ENCODE measurements at places on chromosomes 16 and 17.

- DNase-seq = no peak
Measured at GRCh38 chr16:12152740-12153139, 176.2 kb downstream of the SNX29 start.

- DNase-seq = no peak
Measured at GRCh38 chr17:2901582-2901981, 105.3 kb downstream of the RAP1GAP2 start.

DNA sequence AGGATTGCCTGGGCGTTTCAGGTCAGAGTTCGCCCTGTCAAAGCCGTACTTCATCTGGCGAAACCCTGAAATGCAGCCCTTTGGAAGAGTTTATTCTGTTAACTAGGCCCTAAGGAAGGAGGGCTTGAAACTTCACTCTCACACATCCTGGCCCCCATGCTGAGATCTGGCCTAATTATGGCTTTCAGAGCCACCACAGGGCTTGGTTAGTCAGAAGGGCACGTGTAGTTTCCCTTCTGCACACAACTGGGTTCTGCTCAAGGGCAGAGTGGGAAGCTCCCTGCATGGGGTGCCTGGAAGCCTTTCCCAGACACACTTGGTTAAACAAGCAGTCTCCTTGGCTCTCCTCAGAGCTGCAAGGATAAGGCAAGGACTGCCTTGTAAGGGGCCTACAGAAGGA is 397.3 kb downstream of the SHISA9 start:
- peak; percentile 1 for DNase-seq

GRCh38 chr16:73016488-73016830 is 31.5 kb downstream of the ZFHX3 start:
- no peak for DNase-seq

DNA sequence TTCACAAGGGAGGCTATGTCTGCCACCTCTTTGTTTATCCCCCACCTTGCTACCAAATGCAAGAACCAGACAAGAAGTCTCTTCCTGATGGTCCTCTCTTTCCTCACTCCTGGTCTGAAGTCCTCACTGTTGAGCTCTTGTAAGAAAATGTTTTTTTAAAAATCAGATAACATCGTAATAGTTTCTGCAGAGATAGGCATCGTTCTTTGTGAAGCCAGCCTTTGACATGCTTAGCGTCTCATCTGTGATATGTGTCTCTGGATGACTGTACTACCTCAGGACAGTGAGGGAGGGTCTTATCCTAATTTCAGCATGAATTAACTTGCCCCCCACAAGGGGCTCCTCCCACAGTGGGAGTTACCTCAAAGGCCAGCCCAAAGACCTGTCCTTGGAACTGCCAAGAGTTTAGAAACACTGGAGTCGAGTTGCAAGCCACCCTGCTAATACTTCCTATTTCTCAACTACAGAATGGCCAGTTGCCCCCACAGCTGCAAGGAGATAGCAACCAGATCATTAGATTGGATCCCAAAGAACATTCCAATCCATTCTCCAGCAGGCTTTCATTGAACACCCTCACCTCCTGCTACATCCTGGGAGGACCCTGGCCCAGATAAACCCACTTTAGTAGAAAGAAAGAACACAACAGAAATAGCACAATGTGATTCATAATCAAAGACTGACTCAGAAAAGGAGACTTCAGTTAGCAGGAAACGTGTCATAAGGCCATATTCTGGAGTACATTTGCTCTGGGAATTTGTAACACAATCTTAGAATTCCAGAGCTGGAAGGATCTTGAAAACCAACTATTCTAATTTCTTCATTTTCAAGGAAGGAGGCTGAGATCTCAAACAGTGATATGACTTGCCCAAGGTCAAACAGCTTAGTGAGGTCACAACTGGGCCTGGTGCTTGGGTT is 151.0 kb downstream of the IRX3 start:
- DNase-seq = no peak

- DNase-seq = no peak
Measured at GRCh38 chr17:63480826-63481487, 4.1 kb downstream of the ACE start.

DNA sequence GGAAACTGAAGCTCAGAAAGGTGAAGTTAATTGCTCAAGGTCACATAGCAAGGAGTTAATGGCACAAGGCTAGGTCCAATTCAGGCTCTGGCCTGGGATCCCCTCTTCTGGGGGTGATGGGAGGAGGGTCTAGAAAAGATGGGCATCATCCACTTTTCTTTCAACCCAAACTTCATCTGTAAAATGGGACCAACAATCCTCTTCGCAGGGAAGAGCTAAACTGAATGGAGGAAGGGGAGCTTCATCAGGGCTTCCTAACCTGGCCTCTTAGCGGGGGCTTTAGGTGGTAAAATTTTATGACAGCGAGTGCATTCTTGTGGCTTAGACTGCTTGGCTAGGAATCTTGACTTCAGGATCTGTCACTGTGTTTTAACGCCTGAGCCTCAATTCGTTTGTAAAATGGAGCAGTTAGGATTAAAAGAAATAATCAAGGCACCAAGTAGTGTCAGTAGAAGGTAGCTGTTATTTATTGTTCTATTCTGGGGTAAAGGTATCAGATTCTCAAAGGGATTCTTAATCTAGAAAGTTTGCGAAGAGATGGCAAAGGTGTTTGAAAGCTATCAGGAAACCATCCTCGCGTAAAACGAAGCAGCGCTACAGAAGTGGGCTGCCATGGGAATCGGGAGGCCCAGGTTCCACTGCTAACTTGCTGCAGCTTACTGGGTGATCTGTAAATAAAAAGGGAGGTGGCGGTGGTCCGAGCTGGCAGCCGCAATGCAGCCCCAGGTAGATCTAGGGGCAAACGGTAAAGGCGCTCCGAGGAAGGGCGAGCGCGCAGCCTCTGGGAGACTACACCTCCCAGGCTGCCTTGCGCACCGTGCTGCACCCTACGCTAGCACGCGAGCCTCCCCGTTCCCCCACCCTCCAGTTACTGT is 1.5 kb upstream of the SRCAP start:
- peak; percentile 98 for DNase-seq

DNA sequence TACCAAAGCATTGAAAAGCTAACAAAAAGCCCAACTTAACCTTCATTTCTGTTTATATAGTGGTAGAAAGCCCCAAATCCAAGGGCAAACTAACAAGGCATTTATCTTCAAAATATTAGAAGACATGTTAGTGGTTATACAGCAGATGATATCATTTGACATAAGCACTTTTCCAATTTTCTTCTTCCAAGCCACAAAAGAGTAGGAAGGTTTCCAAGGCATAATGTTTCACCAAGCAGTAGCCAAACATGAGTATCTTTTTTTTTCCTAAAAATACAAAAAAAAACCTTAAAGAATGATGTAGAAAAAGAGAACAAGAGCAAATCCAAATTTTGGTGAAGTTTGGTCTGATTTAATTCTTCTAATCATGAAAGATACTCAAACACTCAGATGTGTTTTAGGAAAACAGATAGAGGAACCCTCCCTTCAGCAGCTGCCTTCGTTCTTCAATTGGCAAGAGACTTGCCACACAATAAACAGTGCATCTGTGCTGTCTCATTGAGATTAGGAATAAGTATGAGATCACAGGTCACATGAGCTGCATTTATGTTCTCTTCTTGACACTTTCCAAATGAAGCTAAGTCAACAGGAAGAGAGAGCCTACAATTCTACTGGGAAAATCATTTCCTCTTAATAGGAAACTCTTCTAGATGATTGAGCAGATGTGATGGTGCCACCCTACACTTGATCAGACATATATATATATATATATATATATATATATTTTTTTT is 106.7 kb downstream of the TTC19 start:
- DNase-seq = no peak

- DNase-seq = no peak
Measured at GRCh38 chr16:62280506-62280905, 244.3 kb upstream of the CDH8 start.

- peak; percentile 89 for DNase-seq
Measured at GRCh38 chr16:56600398-56600999, 7.9 kb upstream of the MT2A start.

DNA sequence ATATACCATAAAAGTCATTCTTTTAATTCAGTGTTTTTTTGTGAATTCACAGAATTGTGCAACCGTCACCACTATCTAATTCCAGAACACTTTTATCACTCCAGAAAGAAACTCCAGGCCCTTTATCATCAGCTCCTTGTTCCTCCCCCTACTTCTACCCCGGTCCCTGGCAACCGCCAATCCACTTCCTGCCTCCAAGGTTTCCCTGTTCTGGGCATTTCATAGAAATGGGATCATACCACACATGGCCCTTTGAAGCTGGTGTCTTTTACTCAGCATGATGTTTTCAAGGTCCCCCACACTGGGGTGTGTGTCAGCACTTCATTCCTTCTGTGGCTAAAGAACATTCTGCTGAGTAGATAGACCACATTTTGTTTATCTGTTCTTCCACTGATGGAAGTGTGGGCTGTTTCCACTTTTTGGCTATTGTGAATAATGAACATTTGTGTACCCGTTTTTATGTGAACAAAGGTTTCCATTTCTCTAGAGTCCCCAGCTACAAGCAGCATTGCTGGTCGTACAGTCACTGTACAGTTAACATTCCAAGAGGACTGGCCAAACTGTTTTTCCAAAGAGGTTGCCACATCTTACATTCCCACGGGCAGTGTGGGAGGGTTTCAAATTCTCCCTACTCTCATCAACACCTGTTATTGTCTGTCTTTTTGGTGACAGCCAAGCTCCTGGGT is 75.8 kb upstream of the ZNF469 start:
- no peak for DNase-seq

- DNase-seq = no peak
Measured at GRCh38 chr16:81544700-81545271, 100.2 kb downstream of the CMIP start.

DNA sequence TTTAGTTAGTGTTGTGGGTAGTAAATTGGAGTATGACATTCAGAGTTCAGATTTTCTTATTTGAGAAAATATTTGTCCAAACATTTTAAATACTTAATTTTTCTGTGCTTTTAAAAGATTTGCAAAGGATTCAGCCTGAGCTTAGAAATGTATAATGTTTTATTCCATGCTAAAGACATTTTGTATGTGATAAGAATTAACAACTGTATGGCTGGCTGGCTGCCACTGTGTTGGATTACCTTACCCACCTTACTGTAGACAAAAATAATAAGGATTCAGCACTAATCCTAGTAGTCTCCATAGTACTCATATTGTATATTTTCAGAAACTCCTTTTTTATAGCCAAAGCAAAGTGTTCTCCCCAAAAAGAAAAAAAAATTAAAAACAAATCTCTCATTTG is 74.8 kb downstream of the TANC2 start:
- DNase-seq = no peak

- DNase-seq = no peak
Measured at GRCh38 chr16:2810651-2811050, 6.4 kb upstream of the PRSS21 start.

DNA sequence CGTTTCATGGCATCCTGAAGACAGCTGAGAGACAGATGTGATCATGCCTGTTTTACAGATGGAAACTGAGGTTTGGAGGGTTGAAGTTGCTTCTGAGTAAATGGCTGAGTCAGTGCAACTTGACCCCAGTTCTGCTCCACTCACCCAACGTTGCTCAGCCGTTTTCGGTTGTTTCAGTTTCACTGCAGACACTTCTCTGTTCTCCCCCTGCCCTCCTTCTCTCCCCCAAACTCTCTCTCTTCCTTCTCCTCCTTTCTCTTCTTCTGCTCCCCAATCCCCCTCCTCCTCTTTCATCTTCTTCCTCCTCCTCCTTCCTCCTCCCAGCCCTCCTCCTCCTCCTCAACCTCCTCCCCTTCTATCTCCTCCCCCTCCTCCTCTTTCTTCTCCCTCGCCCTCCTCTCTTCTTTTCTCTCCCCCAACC is 9.4 kb upstream of the CEP20 start:
- no peak for DNase-seq

- no peak for DNase-seq
Measured at GRCh38 chr16:88968589-88969280, 8.3 kb downstream of the CBFA2T3 start.

- no peak for DNase-seq
Measured at GRCh38 chr17:21171309-21171922, 42.5 kb downstream of the TMEM11 start.

- DNase-seq = no peak
Measured at GRCh38 chr17:65978871-65979270, 213.1 kb downstream of the CEP112 start.

GRCh38 chr17:50476545-50477315 is 1.9 kb upstream of the RSAD1 start:
- peak; percentile 78 for DNase-seq

- DNase-seq = no peak
Measured at GRCh38 chr17:37194208-37194607, 181.6 kb upstream of the C17orf78 start.

DNA sequence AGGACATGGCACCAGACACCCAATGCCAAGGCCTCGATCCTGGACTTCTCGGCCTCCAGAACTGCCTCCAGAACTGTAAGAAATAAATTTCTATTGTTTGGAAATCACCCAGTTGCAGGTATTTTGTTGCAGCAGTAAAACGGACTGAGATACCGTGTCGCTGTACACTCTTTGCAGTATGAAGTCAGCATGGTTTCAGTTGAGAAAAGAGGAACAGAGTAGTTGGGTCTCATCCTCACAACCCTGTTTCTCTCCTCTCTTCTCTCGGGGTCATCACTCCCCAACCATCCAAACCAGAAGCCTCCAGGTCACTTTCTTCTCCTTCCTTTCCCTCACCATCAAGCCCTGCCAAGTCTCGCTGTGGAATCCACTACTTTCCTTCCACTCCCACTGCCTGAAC is 77.8 kb downstream of the ADCY9 start:
- no peak for DNase-seq

DNA sequence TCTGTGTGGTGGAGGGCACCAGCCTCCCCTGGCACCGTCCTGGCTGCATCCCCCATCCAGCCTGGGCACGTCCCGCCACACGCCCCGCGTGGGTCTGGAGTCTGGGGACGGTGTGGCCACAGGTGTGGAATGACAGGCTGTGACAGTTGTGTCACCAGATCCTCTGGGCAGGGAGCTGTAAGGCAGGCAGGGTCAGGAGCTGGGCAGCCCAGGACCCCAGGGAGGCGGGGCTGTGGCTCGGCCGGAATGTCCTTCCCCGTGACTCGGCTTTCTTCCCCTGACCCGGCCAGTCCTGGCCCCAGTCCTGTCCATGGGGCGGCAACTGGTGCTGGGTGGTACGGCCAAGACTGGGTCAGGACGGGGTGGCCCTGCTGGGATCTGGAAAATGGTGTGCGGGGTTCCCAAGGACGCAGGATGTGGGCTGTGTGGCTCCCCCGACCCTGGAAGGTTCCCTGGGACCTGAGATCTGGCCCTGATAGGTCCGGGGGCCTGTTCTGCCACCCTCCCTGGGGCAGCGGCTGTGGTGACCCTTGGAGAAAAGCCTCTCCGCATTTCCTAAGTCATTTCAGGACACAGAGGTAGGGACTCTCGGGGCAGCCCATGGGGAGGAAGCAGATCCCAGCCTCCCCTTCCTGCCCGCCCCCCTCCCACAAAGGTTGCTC is 3.3 kb upstream of the SLC16A3 start:
- no peak for DNase-seq

GRCh38 chr16:13896543-13897182 is 23.3 kb upstream of the ERCC4 start:
- DNase-seq = no peak

GRCh38 chr16:69768666-69769065 is 6.5 kb downstream of the WWP2 start:
- DNase-seq = no peak

GRCh38 chr16:9556949-9557665 is 465.7 kb downstream of the HAPSTR1 start:
- no peak for DNase-seq

- DNase-seq = no peak
Measured at GRCh38 chr17:66964930-66965800, 658 bp downstream of the CACNG4 start.

Measured in G401 (cell line).